K562 (cell line): ENCODE measurements at places on chromosomes 2 and 18.

- no peak for DNase-seq
Measured at GRCh38 chr2:128474036-128474955, 155.6 kb upstream of the HS6ST1 start.

- no peak for DNase-seq
Measured at GRCh38 chr2:32838418-32838817, 108.3 kb upstream of the LTBP1 start.

GRCh38 chr2:102172745-102173144 is 14.1 kb upstream of the IL1RL2 start:
- DNase-seq = no peak

- no peak for DNase-seq
Measured at GRCh38 chr2:168458139-168458538, 2.1 kb downstream of the CERS6 start.

GRCh38 chr18:48391868-48392267 is 17.3 kb downstream of the ZBTB7C start:
- DNase-seq = no peak
